CD4-positive, alpha-beta T cell treated with Interleukin-10 for 1 hour (primary cell): ENCODE measurements at places on chromosomes 2 and 18.

DNA sequence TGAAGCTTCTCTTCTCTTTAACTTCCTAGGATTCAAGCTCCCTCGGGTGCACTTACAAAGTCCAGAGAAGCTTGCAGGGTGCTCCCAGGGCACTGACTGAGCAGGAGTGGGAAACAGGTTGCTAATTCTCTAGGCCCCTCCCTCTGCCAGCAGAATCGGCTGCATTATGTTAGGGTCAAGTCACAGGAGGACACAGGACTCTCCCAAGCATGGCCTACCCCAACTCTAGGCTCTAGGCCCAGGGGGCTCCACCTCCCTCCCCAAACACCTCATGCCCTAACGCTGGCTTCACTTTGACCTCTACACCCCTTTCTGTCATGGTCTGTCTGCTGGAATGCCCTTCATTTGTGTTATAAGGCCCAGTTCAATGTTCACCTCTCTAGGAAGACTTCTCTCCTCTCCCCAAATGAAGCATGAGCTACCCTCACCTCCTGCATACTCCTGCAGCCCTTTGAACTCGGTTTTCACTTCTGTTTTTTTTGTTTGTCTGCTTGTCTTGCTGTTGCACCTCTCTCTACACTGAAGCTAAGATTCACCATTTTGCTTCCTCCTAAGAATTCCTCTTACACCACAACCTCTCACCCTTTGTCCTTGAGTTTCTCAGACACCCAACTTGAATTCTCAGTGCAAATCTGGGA is 521.8 kb upstream of the ID2 start:
- DNase-seq, result no peak

DNA sequence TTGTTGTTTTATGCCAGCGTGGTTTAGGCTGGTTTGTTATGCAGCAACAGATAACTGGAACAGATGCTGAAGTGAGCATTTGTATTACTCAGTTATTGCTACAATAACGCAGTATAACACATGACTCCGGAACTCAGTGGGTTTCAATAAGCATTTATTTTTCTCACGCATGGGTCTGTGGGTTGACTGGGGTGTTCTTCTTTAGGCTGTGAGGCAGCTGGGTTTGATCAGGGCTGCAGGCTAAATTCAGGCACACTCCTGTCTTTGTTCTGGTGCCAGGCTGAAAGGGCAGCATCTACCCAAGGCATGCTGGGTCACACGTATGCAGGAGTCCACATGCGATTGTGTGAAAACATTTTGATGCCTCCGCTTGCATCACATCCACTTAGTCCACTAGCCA is 3.8 kb upstream of the SLC1A4 start:
- DNase-seq, result no peak

GRCh38 chr2:179302764-179303571 is 38.3 kb upstream of the SESTD1 start:
- DNase-seq, result no peak

DNA sequence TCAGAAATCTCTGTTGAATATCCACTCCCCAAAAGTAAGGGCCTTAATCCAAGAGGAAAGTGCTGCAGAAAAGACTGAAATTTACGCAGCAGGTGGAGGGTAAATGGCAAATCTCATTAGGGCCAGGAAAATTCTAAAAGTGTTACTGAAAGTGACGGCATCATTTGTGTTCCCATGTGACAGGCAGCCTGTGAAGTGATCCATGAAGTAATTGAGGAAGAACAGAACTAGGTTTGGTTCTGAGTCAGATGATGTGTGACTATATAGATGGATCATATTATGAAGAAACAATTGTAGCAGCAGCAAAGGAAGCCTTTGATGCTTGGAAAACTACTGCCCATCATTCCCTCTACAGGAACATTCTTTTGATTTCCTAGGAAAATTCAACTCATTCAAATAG is 401.2 kb downstream of the TGIF1 start:
- no peak for DNase-seq

- no peak for DNase-seq
These were observed 803.9 kb upstream of the POU3F3 start for GRCh38 chr2:104049981-104050380.

- no peak for DNase-seq
These were observed 77.0 kb upstream of the TACR1 start for GRCh38 chr2:75276093-75277029.

GRCh38 chr2:8803658-8804379 is 33.6 kb downstream of the KIDINS220 start:
- DNase-seq, result no peak

GRCh38 chr2:150120326-150120955 is 367.0 kb downstream of the RND3 start:
- no peak for DNase-seq

GRCh38 chr2:25409468-25409867 is 67.7 kb upstream of the DNMT3A start:
- no peak for DNase-seq

GRCh38 chr2:183809404-183809803 is 685.2 kb downstream of the NUP35 start:
- no peak for DNase-seq

DNA sequence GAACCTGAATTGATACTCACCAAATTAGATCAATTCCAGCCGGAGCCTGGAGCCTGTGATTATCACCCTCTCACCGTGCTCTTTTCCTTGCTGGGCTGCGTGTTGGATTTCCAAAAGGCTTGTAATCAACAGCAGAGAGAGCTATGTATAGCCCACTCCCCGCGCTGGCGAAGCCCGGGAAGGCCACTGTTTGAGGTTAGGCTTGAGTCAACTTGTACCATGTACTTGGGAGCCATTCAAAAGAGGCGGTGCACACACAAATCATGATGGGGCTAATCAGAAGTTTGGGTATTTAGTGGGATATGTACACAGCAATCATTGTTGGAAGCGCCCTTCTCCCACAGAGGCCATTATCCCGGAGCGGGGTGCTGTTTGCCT is 151.6 kb downstream of the GLI2 start:
- no peak for DNase-seq
